Fibroblast of skin of right biceps (primary cell): ENCODE measurements at places on chromosomes 4 and X.

GRCh38 chr4:3464911-3465697, 2.0 kb downstream of the DOK7 start:
- DNase-seq = no peak

- no peak for DNase-seq
These were observed 101.9 kb downstream of the MAOA start for GRCh38 chrX:43758044-43758443.

DNA sequence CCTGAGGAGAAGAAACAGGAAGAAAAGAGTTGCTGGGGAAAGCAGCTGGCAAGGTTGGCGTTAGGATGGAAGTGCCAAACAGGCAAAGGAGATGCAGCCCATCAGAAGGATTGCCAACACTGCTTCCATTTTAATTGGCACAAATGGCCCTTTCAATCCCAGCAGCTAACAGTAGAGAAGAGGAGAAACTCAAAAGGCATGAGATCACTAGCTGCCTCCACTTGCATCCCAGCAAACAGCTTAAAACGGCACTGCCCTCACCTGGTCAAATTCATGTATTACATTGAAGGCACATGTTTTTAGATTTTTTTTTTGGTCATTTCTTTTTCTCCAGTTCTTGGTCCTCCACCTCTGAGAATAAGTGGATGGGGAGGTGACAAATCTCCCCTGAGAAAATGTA, 14.9 kb upstream of the LOC101059915 start:
- DNase-seq = peak; percentile 35

- no peak for DNase-seq
These were observed 243.0 kb upstream of the TRAM1L1 start for GRCh38 chr4:117328333-117328732.

DNA sequence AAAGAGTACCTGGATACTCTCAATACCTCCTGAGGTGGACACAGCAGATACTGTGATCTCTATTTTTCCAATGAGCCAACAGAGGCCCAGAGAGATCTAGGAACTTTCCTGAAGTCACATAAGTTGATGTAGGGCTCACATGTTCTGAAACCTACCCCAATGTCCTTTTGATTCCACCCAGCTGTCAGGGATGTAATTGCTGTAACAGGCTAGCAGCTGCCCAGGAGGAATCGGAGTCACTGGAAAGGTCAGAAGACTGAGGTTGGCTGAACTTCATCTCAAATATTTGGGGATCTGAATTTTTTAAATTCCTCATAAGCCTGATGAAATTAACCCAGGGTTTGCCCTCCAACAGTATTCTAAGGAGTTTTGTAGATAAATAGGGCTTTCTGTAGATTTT, 52.5 kb upstream of the PROM1 start:
- DNase-seq = no peak

DNA sequence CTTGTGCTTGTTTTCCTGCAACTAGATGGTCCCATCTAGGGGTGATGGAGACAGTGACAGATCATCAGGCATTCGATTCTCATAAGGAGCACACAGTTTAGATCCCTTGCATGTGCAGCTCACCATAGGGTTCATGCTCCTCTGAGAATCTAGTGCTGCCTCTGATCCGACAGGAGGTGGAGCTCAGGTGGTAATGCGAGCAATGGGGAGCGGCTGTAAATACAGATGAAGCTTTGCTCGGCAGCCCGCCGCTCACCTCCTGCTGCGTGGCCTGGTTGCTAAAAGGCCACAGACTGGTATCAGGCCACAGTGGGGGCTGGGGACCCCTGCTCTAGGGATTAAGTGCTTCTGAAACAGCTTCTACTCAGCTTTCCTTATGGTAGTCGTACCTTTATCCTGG, 28.5 kb upstream of the CCDC110 start:
- DNase-seq = no peak
